NCI-H1930 (cell line): ENCODE measurements at places on chromosomes 11 and 22.

DNA sequence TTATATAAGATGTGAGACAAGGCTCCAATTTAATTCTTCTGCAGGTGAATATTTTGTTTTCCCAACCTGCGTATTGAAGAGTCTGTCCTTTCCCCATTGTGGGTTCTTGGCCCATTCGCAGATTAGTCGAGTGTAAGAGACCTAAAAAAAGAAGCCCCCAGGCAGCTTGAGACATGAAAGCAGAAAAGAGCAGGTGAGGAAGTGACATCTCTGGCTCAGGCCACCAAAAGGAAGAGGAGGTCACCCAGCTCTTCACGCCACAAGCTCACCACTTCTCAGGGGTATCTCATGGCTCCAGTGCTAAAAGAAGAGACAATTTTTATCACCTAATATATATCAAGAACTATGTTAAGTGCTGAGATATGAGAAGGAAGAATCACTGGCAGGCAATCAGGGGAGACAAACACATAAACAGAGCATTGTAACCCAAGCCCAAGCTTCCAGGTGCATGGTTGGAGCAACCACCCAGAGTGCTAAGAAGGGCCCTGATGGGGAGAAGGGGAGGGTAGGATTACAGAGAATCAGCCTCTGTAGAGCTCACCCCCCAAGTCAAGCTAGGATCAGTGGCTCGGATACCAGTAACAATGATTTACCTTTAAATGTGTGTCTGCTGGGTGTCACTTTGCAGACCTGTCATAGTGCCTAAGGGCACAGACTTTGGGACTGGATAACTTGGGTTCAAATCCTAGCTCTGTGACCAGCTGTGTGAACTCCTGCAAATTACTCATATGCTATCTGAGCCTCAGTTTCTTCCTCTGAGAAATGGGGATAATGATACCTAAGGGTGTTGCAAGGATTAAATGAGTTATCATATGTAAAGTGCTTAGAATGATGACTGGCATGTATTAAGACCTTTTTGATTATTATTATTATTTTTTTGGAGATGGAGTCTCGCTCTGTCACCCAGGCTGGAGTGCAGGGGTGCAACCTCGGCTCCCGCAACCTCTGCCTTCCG is 39.2 kb downstream of the MCHR1 start:
- DNase-seq: no peak

- DNase-seq: no peak
These were observed 3.5 kb downstream of the RAB3IL1 start for GRCh38 chr11:61913699-61914395.

- no peak for DNase-seq
These were observed 9.6 kb upstream of the UCP3 start for GRCh38 chr11:74018331-74019005.

GRCh38 chr11:1557904-1558774 is 13.9 kb downstream of the DUSP8 start:
- no peak for DNase-seq

DNA sequence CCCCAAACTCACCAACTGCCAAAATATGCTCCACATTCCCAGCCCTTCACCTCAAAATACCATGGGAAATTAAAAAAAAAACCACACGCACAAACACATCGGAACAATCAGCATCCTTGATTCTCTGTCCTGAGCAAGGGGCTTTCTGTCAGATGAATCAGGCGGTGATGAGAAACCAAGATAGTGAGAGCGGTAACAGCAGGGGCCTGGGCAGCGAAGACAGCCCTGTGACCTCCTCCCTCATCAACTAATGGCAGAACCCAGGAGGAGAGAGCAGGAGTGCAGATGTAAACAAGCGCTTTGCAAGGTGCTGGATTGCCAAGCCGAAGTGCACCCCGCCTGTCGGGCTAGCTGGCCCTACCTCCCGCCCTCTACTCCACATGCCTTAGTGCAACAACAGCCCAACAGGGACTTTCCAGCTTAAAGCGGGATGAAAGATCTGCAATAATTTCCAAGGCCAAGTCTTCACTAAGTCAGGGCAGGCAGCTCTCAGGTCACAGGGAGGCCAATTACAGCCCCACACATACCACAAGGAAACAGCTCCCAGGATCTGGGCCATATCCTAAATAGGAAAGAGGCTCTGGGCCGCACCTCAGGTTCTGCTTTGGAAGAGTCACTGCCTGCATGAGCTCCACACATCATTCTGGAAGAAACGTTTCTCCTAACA is 72.2 kb upstream of the BID start:
- DNase-seq: no peak

DNA sequence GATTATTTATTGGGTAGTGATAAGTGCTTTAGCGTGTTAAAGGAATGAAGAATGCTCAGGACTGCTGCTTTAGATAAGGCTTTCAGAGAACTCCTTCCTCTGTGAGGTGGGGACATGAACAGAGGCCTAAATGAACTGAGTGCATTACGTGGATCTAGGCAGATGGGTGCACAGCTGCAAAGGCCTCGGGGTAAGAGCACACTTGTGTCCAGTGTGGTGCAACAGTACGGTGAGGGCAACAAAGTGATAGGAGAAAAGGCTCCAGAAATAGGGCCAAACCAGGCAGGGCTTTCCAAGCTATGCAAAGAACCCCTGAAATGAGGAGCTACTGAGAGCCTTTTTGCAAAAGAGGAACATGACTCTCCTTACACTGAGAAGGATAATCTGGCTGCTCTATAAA is 45.3 kb upstream of the ARHGAP32 start:
- no peak for DNase-seq

- DNase-seq: no peak
These were observed 12.4 kb upstream of the KCNE3 start for GRCh38 chr11:74479732-74480123.

DNA sequence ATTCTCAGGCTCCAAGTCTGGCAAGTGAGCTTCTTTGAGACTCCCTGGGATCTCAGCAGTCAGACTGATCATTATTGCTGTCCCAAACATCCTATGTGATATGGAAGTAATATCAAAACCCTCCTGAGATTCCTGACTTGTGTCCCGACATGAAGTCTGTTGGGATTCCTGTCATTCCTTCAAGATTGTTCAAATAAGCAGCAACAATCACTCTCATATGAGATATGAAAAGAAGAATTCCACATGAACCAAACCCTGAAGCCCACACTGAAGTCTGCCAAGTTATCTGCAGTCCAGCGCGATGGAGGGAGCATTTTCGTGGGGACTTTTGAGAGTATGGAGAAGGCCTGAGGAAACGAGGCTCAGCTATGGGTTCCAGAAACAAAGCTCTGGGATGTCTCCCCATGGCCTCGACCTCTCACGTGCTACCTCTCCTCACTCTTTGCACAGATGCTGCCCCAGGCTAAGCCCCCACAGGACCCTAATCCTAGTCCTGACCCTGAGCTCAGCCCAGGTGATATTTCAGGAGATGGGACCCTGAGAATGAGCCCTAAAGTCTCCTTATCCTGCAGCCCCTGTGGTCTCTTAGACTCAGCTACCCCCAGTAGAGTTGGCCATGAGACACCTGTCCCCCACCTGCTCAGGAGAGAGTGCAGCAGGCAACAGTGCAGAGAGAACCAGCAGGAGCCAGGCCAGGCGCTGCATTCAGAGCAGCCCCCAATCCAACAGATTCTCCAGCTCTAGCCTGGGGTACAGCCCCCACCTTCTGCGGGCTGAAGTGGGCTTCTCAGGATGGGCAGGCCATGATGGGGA is 100.2 kb downstream of the GGTLC2 start:
- DNase-seq: no peak

GRCh38 chr11:78790784-78791183 is 216.1 kb upstream of the NARS2 start:
- DNase-seq: no peak
